ENCODE measurements at places on chromosomes 2 and 18. TPM values are rescaled to one million over a fixed set of nuclear protein-coding genes. Genes with fewer than 3 reads are reported as not detected.

GRCh38 chr2:8491296-8492027 is 190.4 kb upstream of the ID2 start:
- no peak for DNase-seq

DNA sequence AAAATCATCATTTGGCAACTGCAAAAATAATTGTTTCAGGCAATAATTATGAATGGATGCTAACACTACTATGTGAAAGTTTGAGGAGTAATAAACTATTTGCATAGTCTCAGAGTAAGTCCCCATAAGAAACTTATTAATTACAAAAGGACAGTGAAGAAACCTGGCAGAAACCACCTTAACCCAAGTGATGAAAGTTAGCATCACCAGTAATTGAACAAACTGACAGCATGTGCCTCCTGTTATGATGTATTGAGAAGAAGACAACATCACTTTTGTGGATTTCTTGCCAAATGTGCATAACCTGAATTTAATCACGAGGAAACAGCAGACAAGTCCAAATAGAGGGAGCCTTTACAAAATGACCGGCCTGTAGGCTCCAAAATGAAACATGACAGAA is 183.3 kb upstream of the SP5 start:
- no peak for DNase-seq

DNA sequence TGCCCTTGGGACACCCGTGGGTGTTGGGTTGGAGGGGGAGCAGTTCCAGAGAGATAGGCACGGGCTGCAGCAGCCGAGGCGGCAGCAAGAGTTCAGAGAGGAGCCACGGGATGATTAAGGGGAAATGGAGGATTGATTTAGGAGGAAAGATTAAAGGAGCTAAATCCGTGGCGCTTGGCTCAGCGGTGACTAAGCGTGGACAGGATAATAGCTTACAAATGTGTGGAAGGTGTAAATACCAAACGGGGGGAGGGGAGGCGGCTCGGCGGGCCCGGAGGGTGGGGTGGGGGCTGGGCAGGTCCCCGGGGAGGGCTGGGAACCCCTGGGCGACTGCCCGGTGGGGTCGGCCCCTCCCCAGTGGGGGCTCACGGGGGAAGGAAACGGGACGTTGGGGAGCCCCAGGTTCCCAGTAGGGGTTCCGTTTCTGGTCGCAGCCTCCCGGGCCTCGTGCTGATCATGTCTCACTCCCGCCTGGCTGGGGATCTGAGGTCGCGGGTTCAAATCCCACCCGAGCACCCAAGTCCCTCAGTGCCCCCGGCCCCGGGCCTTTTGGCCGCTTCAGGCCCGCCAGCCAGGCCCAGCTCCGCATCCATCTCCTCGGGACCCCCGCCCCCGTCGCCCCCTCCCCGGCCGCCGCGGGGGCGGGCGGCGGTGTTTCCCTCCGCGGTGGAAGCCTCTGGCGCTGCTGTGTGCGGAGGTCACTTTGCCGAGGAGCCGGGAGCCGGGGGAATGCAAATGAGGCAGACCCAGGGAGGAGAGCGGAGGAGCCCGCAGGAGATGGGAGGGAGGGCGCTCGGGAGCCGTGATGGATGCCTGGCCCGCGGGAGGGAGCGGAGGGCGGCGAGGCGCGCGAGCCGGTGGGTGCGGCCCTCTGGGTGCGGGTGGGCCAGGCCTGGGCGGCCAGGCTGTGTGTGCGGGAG is 8.1 kb downstream of the ASIC4 start:
- DNase-seq: no peak

DNA sequence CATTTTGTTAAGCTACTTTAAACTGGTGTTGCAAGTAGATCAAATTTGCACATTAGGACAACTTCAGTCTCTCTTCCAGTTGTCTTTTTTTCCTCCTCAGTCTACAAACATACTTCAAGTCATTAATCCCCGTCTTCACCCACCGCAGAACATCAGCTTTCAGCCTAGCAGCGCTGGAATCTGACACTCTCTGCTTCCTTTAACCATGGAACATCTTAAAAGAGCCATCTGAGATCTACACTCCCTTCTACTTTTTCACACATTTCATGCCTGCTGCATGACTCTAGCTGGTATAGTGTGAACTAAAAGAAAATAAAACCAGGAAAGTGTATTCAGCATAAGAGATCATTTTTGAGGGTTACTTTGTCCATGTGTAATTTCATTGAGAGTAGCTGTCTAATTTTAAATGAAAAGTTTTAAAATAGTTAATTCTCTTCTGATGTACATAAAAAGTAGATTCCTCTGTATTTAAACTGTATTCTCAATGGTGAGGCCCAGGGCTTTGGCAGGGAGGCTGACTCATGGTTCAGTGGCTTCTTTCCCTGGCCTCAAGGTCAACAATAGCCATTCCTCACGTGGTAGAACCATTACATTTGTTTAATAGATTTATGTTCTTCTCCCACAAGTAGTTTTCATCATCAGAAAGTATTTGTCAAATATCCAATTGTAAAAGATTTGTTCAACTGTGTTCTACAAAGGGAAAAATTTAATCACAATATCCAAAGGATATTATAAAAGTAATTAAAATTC is 16.5 kb downstream of the SGPP2 start:
- DNase-seq: no peak

DNA sequence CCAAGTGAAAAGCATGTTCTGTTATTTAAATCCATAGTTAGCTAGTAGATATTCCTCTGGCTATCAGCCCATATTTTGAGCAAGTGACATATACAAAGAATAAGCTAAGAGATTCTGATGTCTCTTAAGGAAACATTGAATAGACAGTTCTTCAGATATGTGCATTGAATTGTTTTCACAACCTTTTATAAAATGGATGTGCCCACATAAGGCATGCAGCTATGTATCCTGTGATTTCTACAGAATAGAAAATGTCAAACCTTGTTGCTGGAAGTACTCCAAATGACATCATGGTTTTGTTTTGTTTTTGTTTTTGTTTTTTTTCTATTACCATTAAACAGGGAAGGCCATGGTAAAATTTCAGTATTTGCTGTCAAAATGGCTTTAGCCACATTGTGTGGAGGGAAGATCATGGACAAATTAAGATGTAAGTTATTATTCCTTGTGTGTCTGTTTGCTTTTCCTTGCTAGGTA is 95.8 kb downstream of the DTNA start:
- DNase-seq: no peak

The ZNF804A gene
- 8.0 TPM for total RNA-seq

The IRS1 gene
- total RNA-seq: 11.3 TPM
